ENCODE measurements at places on chromosomes 12 and 14.

- DNase-seq = no peak
These were observed 49.4 kb upstream of the PSMA6 start for GRCh38 chr14:35242599-35243311.

DNA sequence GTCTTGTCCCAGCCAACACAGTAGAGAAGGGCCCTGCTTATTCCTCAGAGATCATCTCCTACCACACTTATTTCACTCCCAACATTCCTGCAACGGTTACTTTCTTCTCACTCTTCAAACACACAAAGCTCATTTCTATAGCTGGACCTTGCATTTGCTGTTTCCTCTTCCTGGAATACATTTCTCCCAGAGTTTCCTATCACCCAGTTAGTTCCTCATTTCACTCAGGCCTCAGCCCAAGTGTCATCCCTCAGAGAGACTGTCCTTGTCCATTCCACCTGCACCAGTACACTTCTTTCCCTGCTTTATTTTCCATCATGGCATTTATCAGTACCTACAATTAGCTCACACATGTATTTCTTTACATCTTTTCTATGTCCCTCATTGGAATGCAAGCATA, 14.7 kb upstream of the STK38L start:
- peak; percentile 43 for DNase-seq

DNA sequence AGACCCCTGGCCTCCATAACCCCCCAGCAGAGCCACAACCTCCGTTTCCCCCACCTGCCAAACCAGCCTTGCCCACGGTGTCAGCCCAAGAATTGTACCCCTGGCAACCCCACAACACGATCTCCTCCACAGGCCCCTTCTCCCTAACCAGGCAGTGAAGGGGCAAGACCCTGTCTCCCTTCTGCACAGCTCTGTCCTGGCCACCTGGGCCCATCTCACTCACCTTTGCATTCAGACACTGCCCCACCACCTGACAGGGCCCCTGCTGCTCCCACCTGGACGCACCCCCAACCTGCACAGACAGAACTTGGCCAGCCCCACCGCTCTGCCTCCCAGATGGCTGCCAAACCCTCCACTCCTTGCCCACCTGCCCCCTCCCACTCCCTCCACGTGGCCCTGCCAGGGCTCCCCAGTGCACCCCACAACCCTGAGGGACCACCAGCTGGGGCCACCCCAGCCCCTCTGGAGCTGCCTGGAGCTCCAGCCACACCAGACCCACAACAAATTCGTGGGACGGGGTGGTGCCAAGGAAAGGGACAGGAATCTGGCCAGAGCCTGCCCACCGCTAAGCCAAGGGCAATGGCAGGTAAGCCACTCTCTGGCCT, 11.8 kb downstream of the AHNAK2 start:
- DNase-seq = no peak

DNA sequence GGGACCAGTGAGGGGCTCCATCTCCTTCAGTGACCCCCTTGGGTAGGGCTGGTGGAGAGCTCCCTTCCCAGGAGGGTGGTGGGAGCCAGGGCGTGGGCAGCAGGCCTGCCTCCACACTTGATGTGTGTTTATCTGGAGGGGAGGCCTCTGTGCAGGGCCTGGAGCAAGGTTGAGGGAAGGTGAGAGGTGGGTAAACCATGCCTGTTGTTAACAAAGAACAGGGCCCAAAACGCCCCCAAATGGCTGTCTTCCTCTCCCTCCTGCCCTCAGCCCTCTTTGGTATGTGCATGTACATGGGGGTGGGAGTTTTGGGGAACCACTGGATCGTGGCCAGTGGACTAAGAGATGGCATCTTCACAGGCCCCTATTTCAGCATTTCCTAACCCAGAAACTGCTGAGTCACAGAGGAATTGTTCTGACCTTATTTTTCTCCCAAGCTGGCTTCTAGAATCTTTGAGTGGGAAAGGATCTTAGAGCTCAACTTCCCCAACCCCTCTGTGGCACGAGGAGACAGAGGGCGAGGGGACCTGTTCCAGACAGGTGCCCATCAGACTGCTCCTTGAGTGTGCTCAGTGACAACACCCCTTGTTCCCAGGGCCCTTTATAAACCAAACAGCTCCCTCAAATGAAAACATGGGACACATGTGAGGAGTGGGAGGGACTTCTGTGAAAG, 3.6 kb downstream of the SLC48A1 start:
- peak; percentile 58 for DNase-seq

DNA sequence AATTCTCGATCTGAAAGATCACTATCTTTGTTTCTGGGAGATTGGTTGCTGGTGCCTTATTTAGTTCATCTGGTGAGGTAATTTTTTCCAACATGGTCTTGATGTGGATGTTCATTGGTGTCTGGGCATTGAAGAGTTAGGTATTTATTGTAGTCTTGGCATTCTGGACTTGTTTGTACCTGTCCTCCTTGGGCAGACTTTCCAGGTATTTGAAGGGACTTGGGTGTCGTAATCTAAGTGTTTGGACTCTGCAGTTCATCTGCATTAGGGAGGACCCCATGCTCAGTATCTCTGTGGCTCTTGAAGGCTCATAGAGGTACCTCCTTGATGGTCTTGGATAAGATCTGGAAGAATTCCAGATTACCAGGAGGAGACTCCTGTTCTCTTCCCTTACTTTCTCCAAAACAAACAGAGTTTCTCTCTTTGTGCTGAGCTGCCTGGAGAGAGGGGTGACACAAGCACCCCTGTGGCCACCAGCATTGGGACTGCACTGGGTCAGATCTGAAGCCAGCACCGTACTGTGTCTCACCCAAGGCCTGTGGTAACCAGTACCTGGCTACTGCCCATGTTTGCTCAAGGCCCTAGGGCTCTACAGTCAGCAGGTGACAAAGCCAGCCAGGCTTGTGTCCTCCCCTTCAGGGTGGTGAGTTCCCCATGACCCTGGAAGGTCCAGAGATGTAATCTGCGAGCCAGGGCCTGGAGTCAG, 5.3 kb downstream of the A2ML1 start:
- no peak for DNase-seq

DNA sequence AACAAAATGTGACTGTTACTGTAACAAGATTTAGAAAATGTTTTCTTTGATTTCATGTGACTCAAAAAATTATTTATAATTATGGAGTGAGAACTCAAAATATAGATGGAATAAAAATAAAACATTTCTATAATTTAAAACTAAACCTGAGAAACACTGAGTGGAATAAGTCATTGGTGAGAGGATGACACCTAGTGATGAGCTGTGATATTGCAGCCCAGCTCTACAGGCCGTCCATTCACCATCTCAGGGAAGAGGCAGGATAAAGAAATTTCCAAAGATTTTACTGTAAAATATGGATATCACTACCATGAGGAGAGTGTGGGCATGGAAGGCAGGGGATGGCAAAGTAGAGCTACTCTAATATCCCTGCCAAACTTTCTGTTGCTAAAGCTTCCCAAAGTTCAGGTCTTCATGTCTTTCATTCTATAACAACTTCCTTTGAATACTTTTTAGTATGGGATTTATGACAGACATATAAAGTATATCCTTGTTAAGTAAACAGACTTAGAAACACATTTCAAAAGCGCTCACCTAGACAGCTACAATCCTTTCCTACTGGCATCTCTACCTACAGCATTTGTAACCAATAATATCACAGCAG, 308.0 kb downstream of the ITPR2 start:
- no peak for DNase-seq

- peak; percentile 99 for DNase-seq
These were observed 101.3 kb downstream of the PTPRB start for GRCh38 chr12:70535896-70536374.

DNA sequence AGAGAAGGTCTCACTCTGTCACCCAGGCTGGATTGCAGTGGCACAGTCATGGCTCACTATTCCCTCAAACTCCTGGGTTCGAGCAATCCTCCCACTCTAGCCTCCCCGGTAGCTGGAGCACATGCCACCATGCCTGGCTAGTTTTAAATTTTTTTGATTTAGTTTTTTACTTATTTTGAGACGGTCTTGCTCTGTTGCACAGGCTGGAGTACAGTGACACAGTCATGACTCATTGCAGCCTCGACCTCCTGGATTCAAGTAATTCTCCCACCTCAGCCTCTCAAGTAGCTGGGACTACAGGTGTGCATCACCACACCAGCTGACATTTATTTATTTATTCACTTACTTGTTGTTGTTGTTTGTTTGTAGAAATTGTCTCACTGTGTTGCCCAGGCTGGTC, 22.2 kb upstream of the DIP2B start:
- DNase-seq = no peak

- no peak for DNase-seq
These were observed 118.8 kb downstream of the FSCB start for GRCh38 chr14:44388306-44388705.

DNA sequence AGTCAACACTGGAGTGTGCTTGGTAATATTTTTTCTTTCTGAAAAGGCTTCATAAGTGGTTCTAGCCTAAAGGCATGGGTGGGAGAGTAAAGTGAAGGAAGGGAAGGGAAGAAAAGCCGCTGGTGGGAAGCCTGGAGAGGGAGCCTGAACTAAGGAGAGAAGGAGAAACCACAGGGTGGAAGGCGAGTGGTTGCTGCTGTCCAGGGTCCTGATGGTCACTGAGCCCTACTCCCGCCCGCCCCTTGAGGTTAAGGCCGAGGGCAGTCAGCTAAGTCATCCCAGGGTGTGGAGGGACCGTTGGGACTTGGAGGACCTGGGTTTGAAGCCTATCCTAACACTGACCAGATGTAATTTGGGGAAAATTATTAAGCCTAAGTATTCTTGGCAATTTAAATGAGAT, 189.1 kb downstream of the PIWIL1 start:
- DNase-seq = no peak

GRCh38 chr12:18224745-18225144, 36.6 kb upstream of the PIK3C2G start:
- DNase-seq = peak; percentile 74

- DNase-seq = no peak
These were observed 1.8 kb downstream of the C1R start for GRCh38 chr12:7090222-7090998.

DNA sequence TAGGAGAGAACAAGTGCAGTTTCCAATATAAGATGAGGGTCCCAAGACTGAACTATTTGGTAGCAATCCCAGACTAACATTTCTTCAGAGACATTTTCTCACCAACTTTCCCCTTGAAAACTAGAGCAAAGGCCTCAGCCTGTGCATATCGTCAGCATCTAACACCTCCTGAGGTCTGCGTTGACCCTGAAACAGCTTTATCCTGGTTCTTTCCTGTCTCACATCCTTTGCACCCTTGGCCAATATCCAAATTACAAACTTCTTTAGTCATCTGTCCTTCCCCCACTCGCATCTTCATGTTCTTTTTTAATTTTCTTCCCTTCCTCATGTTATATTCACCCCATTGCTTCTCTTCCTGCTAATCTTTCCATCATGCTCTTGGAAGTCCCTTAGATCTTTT, 83.0 kb downstream of the FAR2 start:
- no peak for DNase-seq

DNA sequence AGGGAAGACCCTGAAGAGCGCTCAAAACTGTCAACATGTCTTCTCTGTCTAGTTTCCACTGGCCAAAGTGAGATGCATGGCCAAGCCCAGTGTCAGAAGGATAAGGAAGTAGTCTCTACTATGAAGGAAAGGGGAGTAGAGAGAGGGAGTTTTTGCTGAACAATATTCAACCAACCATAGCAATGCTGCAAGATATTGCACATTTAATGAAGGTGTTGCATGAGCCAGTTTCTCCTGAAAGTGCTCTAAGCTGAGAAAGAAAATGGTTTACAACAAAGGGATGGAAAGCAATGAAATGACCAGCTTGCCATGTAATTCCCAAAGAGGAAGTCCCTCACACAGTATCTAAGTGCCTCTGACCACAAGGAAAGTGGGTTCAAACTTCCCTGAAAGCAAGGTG, 40.0 kb upstream of the NID2 start:
- DNase-seq = no peak

DNA sequence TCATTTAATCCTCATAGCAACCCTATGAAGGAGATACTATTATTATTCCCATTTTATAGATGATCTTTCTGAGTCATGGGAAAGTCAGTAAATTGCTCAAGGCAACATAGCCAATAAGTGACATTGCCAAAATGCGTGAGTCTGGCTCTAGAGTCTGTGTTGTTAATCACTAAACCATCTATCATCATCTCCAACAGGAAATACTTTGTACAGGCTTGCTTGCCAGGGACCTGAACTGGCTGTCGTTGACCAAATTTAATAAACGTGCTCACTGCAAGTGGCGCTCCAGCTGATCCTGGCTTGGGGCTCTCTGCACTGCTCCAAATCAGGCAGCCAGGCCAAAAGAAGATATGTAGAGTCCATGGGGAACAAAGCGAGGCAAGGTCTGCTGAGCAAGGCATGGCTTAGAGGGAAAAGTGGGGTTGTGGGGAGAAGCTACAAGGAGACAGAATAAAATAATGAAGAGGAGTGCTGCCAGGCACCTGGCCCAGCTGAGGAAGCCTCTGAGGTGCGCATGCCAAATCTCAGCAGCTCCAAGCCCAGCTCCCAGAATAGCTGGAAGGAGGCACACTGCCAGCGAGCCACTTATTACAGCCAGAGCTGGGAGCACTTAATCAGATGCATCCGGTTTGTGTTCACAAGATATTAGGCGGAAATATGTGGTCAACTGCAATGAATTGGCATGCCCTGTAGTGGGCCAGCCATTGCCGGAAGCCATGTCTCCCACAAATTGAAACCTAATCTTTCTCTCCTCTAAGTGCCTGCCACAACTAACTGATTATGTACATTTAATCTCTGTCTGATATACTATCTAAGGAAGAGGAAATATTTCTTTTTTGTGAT, 43.3 kb upstream of the PTPRO start:
- peak; percentile 13 for DNase-seq

GRCh38 chr12:109020796-109021380, at the start of gene SVOP:
Gene SVOP, minus strand, starts transcription at chr12:109021068. Its CDS starts 200 bp downstream, at chr12:109020868.
- peak; percentile 69 for DNase-seq

GRCh38 chr12:15861404-15861803, 20.8 kb upstream of the STRAP start:
- DNase-seq = no peak

- DNase-seq = no peak
These were observed 306.6 kb upstream of the FKBP4 start for GRCh38 chr12:2488131-2488530.

GRCh38 chr14:97802430-97803373, 1005.5 kb downstream of the VRK1 start:
- no peak for DNase-seq

DNA sequence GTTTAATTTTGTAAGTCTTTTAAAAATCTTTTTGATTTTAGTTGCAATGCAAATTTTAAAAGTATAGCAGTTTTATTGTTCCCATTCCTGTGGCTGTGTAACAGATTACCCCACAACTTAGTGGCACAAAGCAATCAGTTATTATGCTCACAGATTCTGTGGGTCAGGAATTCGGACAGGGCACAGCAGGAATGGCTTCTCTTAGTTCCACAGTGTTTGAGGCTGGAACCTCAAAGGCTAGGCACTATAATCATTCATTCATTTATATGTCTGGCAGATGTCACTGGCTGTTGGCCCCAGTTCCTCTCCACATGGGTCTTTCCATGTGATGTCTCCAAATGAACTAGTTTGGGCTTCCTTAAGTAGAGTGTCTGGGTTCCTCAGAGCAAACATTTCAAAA, 193.3 kb downstream of the RAD51B start:
- no peak for DNase-seq

- no peak for DNase-seq
These were observed 24.1 kb upstream of the NRDE2 start for GRCh38 chr14:90355540-90356518.
